ENCODE measurements at places on chromosomes 1 and 21.

DNA sequence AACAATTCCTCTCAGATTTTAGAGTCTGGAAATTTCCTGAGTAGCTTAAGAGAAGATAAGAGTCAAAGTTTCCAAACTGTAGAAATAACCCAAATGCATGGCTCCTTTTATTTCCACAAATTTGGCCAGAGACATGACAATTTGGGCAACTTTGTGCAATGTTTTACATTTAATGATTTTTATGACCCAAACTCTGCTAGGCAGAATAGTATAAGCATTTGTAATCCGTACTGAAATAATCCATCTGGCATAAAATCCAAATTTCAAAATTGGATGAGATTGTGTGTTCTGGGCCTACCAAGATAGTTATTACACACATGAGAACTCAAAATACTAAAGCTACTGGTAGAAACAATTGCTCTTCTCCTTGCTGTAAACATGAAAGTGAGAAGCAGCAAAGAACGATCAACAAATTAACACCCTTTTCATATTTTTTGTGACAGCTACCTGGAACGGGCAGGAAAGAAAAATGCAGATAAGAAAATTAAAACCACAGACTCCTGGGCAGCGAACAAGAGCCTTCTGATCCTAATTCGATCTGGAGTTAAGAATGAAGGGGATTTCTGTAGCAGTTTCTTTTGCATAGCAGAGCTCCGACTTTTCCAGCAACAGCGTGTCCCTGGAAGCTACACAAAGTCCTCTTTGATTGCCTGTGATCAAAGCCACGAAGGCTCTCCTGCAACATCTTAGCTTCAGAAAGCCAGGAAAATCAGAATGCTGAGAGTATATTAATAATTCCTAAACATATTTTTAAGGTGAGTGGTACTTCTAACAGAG is 191.2 kb downstream of the GRIK1 start:
- no peak for DNase-seq

GRCh38 chr1:181513786-181514297 is 30.5 kb downstream of the CACNA1E start:
- DNase-seq: no peak

- DNase-seq: no peak
Measured at GRCh38 chr1:157231846-157232525, 93.8 kb upstream of the ETV3 start.

DNA sequence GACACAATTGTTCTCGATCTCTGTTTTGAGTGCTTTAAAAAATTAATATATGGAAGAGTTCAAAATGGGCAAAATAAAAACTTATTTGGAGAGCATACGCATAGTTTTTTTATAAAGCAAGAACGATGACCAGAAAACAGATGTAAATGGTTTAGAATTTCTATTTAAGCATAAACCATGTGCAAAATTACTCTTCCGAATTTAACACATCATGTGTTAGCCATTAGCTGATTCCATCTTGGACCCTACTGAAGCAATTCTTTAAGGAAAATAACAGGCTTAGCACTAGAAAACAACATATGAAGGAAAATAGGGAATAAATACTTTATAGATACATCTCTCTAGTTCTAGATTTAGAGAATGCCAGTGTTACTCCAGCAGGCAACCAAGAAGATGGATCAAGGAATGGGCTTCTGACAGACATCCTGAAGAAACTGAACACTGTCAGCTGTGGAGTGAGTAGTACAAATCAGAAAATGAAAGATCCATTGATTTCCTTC is 26.7 kb downstream of the CDC7 start:
- no peak for DNase-seq

DNA sequence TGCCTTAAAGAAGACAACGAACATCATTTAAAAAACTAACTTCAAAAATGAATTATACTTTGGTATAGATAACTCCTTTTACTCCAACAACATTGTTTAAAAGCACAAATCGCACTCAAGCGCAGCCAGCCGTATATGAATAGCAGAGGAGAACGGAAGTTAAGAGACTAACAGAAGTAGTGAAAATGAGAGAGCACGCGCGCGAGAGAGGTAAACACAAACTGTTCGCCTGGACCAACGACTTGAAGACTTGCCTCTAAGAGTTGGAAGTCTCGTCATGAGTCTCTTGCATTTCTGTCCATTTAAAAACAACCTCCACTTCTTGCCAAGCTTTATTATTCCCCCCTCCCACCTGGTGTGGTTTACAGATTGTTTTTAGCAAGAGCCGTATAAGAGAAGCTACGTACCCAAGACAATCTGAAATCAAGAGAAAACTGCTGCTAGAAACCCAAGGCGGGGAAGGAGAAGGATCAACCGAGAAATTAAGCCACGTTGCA is 479 bp downstream of the SELENOF start:
- peak; percentile 79 for DNase-seq

- no peak for DNase-seq
Measured at GRCh38 chr1:81650776-81651175, 150.0 kb upstream of the ADGRL2 start.

DNA sequence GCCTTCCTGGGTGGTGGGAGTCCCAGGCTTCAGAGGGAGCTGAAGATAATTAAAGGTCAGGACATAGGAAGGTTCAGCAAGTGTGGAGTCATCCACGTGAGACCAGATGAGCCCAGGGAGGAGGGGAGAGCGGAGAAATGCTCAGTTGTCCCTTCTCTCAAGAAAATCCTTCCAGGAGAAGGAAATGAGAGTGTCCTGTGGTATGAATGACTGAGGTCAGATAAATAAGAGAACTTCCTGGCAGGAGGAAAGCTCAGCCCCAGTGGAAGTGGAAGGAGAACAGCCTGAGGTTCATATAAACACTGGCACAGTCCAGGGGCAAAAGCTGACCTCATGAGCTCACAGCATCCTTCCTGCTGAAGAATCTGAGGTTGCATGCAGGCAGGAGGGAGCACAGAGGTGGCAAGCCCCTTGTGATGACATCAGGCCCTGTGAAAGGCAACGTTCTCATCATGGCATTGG is 97.6 kb downstream of the NAV1 start:
- DNase-seq: no peak

DNA sequence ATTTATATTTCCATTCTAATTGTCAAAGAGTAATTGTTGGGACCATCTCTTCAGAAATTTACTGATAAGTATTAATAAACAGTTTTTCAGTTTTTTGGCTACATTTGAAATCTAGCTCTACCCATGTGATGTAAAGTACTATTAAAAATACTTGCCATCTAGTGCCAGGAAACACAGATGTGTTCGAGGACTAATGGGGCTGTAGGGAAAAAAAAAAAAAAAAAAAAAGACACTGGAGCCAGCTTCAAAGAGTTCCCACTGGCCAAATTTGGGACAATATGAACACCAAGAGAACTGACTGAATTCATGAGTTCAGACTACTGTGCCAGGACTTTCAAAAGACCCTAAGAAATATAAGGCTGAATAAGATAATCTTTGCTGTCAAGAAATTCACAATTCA is 65.2 kb upstream of the GFI1 start:
- no peak for DNase-seq

- no peak for DNase-seq
Measured at GRCh38 chr1:162666006-162666645, 33.9 kb downstream of the DDR2 start.

DNA sequence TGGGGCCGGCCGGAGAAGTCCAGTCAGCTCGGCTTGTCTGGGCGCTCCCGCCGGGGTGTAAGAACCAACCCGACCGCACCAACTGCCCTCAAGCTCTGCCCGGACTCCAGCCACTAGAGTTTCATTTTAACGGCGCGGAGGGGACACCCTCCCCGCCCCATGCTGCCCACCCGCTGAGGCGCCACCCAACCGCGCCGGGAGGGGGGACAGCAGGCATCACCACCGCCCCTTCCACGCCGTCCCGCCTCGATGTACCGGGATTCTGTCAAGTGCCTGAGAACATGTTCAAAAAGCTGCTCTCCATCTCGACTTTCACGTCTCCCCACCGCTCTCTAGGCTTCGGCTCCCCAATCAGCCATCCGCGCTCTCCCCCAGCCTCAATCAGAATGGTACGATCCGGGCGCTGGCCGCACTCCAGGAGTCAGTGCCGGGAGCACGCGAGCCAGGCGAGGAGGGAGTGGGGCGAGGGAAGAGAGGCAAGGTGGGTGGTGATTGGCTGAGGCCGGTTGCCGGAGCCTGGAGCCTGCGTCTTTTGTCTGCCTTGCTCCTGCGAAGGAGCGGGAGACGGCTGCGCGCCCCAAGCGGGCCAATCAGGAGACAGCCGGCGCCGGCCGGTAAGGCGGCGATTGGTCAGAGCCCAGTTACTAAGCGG is at the start of gene PIK3R3:
PIK3R3 (minus strand) TSS at position 101 of the 652 bp plus-strand sequence. CDS start 677 bp downstream, outside the sequence.
- peak; percentile 100 for DNase-seq

- peak; percentile 49 for DNase-seq
Measured at GRCh38 chr1:119327450-119328155, 41.0 kb upstream of the HAO2 start.

- DNase-seq: no peak
Measured at GRCh38 chr1:247090455-247090854, 11.8 kb upstream of the ZNF670 start.

DNA sequence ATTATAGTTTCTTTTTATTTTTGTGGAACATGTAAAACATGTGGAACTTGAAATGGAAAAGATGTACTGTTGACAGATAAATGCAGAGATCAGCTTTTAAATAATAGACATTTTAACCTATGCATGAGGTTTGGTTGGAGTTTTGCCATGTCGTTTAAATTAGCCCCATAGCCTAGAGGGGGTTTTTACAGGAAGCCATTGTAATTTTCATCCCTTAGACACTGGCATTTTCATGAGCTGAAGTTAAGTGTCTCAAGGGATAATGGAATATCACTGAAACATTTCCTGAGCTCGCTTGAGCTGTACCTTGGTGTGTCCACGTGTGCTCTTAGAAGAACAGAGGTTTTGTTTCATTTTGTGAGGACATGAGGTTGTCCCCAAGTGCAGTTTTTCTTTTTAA is 54.2 kb downstream of the HMCN1 start:
- no peak for DNase-seq

DNA sequence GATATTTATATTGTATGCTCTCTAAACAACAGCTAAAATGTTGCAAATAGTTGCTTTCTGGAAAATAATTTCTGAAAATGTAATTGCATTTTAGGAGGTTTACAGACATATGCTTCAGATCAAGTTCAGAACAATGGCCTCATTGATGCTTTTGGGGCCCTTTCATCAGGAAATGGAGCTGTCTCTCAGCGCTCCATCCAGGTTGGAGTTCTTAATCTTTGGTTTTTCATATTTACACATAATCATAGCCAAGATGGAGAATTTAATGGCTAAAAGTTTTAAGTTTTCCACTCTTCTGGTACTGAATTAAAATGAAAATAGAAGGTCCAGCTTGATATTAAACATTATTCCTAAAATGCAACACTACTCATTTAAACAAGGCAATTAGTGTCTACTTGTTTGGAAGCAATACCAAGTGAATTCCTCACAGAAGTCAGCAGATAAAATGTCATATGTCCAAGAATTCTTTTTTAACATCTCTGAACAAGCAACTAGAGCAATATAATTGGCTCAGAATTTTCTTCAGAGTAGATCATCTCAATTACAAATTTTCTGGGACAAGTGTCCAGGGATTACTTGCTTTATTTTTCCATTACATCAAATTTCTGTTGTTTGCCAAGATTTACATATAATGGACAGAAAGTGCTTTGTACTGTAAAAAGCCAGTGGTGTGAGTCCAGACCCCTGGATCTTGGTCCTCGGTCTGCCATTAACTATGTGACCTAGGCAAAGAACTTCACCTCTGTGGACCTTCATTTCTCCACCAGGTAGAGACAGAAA is 22.6 kb downstream of the CLCA1 start:
- no peak for DNase-seq

DNA sequence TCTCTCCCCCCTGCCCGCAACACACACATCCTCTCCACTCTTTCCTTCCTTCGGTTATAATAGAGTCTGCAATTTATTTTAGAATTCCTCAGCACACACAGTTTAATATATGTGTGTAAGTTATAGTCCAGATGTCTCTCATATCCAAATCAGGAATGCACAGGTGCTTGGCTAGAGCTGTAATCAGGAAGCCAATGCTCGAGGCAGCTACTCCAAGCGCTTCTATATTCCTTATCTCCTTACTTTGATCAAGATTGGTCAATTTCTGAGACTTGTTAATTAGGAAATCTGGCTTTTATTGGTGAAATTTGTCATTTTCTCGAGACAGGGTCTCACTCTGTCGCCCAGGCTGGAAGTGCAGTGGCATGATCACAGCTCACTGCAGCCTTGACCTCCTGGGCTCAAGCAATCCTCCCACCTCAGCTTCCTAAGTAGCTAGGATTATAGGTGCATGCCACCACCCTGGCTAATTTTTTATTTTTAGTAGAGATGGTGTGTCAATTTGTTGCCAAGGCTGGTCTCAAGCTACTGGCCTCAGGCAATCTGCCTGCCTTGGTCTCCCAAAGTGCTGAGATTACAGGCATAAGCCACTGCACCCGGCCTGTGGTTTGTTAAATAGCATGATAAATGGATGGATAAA is 27.7 kb downstream of the RPL5 start:
- no peak for DNase-seq

DNA sequence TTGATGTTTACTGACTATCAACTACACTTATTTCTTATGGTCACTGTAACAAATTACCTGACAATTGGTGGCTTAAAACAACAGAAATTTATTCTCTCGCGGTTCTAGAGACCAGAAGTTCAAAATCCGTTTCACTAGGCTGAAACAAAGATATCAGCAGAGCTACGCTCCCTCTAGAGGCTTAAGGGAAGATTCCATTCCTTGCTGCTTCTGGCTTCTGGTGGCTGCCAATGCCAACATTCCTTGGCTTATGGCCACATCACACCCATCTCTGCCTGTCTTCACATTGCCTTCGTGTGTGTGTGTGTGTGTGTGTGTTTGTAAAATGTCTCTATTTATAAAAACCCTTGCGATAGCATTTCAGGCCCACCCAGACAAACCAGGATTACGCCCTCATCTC is 66.4 kb downstream of the LMX1A start:
- no peak for DNase-seq

DNA sequence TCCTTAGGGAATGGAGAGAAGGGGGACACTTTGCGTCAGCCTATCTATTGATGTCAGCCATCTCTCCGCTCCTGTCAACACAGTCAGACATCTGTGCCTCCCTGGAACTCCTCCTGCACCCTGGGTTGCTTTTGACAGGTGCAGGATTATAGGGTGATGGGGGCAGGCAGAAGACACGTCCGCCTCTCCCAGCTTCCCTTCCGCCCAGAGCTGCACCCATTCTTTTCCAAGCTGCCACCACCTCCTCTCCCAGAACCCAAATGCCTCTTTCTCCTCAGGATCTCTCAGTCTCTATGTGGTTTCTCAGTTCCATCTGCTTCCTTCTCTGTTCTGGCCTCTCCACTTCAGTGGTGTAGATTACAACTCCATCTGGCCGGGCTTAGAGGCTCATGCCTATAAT is 17.1 kb upstream of the KIF1B start:
- DNase-seq: no peak

Measured in GM12865 (cell line).